Chondrocyte (in vitro differentiated cells): ENCODE measurements at places on chromosomes 16 and 17. TPM values are rescaled to one million over a fixed set of nuclear protein-coding genes. Genes with fewer than 3 reads are reported as not detected.

Gene GNAO1
- total RNA-seq = 0.60 to 1.2 TPM (median 0.85 TPM) in 3 replicates

DNA sequence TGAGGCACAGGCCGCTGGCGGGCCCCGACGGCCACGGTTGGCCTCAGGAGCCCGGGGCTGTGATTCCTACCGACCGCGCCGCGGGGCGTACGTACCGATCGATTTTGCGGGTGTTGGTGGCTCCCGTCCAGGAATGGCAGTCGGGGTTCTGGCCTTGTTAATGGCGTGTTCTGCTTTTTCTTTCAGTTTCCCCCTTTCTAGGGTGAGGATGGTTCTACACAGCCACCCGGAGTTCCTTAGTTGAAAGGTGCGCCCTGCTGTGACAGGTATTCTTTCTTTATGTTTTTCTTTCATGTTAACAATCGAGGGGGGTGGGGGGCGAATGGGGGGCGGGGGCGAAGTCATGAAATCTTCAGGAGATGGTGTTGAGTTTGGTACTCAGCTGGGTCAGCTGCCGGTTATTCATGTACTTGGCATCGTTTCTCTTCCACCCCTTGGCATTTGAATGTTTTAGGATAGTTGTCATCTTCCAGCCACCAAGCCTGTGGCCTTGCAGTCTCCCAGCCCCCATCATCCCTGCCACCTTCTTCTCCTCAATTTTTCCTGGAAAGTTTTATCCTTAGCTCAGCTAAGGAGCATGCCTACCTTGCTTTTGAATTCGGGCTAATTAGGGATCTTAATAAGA is 802 bp downstream of the CYLD start:
- DNase-seq = no peak

GRCh38 chr16:46839986-46840443 is 9.0 kb upstream of the C16orf87 start:
- no peak for DNase-seq

DNA sequence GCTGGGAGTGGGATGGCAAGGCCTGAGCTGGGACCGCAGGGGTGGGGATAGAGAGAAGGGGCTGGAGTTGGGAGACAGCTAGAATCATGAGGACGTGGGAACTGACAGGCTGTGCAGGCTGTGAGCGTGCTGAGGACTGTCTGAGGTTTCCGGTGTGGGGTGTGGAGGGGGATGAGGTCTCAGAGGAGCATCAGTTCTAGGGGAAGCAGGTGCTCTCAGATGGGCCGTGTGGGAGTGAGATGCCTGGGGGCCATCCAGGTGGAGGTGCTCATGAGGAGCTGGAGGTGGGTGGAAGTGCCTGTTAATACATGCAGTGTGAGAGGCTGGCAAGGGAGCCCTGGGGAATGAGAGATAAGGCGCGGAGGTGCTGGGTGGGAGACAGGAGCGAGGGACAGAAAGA is 27.2 kb downstream of the HASPIN start:
- DNase-seq = no peak

DNA sequence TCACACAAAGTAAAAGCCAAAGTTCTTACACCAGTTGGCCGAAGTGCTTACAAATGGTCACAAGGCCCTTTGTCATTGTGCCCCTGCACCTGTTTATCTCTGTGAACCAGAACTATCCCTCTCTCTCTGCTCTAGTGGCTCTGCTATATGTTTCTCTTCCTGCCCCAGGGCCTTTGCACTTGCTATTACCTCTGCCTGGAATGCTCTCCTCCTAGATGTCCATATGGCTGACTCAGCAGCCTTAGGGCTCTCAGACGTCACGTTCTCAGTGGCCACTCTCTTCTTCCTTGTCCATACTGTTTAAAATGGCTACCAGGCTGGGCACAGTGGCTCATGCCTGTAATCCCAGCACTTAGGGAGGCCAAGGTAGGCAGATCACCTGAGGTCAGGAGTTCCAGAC is 38.8 kb upstream of the DDX52 start:
- DNase-seq = no peak

DNA sequence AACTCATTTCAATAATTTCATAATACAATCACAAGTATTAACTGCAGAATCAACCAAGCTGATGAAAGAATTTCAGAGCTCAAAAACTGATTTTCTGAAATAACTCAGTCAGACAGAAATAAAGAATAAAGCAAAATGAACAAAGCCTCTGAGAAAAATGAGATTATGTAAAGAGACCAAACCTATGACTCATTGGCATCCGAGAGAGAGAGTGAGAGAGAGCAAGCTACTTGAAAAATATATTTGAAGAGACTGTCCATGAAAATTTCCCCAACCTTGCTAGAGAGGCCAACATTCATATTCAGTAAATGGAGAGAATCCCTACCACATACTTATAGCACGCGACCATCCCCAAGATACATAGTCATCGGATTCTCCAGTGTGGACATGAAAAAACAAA is 1376.4 kb downstream of the CDH11 start:
- DNase-seq = no peak

- no peak for DNase-seq
These were observed 10.4 kb downstream of the RPUSD1 start for GRCh38 chr16:777826-778225.

- DNase-seq = no peak
These were observed 14.3 kb upstream of the NAT9 start for GRCh38 chr17:74790161-74791058.
